ENCODE measurements at places on chromosomes 11 and 22. TPM values are rescaled to one million over a fixed set of nuclear protein-coding genes. Genes with fewer than 3 reads are reported as not detected.
A peak's percentile ranks its signal among the peaks of the same experiment; 100 is the strongest.

The MAPK8IP1 gene
- 10.8 TPM for total RNA-seq

The SLC5A1 gene
- total RNA-seq = not detected

The POGLUT3 gene
- 60.0 TPM for total RNA-seq

The MPPED2 gene
- not detected for total RNA-seq

The SCGB1D4 gene
- not detected for total RNA-seq

The TMEM191B gene
- 1.7 TPM for total RNA-seq

The ABCC8 gene
- total RNA-seq = not detected

The NFAM1 gene
- total RNA-seq = not detected

The CALCA gene
- total RNA-seq = not detected

The GRAP2 gene
- total RNA-seq = 0.24 TPM

The RNH1 gene
- total RNA-seq = 146 TPM

The TPCN2 gene
- total RNA-seq = 12.6 TPM

- peaks cover 1% of the 10 kb centered on the region for H3K36me3 ChIP-seq
- DNase-seq = no peak
- H3K27ac ChIP-seq = peak overlapping the region; percentile 43
- H3K4me3 ChIP-seq = no peak overlapping the region
- H3K27me3 ChIP-seq = no peaks in the 10 kb centered on the region
Observed at GRCh38 chr11:13135385-13136271, 126.5 kb downstream of the RASSF10 start.

DNA sequence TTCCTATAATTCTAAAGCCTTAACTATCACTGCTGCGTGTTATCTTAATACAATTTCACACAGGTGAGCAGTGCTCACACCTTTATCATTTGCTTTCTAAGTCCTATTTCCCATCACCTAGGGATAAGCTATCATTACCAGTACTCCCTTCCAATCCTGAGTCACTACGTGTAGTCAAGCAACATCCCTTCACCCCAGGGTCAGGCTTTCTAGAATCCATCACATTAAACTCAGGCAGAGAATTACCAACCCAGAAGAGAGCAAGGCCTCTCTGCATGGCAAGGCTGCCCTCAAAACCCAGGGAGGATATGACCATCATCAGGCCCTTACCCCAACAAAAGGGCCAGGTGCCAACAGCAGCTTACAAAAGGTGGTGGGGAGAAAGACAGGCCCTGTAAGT is 9.8 kb downstream of the PACSIN2 start:
- peaks cover 74% of the 10 kb centered on the region for H3K4me1 ChIP-seq
- no peaks in the 10 kb centered on the region for H3K27me3 ChIP-seq
- no peak overlapping the region for H3K4me3 ChIP-seq
- DNase-seq = no peak
- H3K36me3 ChIP-seq = no peaks in the 10 kb centered on the region
- H3K27ac ChIP-seq = no peak overlapping the region

DNA sequence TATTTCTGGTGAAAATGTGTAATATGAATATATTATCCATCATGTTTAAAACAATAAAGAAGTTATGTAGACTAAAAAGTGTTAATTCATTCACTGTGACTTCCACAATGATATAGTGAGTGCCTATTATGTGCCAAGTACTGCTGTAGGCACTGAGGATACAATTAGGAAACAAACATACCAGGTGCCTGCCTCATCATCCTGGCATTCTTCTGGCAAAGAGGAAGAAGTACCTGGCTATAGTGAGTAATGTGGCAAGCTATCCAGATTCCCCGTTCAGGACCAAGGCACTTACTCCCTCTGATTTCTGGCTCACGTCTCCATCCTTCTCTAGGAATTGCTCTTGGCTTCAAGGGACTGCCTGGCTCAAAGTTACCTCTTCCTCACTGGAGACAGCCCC is 77.5 kb upstream of the CLMP start:
- peaks cover 11% of the 10 kb centered on the region for H3K4me1 ChIP-seq
- no peak overlapping the region for H3K27ac ChIP-seq
- no peak for DNase-seq

- H3K36me3 ChIP-seq = no peaks in the 10 kb centered on the region
- peak; percentile 75 for DNase-seq
- H3K27ac ChIP-seq = peak overlapping the region; percentile 32
- H3K4me1 ChIP-seq = peaks cover 33% of the 10 kb centered on the region
- H3K4me3 ChIP-seq = no peak overlapping the region
Observed at GRCh38 chr11:1879342-1879940, 12.3 kb downstream of the PRR33 start.

DNA sequence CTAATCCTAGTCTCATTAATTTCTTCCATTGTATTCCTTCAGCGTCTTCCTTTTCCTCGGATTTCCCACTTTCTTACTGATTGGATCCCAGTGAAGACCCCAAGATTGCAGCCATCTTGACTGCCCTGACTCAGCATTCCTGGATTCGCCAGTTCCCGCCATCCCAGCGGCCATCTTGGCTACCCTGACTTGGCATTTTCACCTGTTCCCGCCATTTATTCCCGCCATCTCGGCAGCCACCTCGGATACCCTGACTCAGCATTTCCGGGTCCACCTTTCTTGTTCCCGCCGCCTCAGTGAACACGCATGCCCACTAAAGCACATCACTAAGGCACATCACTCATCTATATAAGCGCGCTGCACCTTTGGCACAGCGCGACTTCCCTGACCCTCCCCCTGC is 13.8 kb upstream of the OR56A3 start:
- DNase-seq = peak; percentile 38
- no peak overlapping the region for H3K4me3 ChIP-seq
- H3K27me3 ChIP-seq = no peaks in the 10 kb centered on the region
- H3K36me3 ChIP-seq = no peaks in the 10 kb centered on the region
- H3K4me1 ChIP-seq = no peaks in the 10 kb centered on the region

DNA sequence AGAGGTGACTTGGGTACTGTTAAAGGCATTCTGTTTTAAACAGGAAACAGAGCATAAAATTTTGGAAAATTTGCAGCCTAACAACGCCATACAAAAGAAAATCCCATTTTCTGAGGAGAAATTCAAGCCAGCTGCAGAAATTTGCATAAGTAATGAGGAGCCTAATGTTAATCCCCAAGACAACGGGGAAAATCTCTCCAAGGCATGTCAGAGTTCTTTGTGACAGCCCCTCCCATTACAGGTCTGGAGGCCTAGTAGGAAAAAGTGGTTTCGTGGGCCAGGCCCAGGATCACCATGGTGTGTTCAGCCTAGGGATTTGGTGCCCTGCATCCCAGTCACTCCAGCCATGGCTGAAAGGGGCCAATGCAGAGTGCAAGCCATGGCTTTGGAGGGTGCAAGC is 1333.1 kb upstream of the TENM4 start:
- H3K36me3 ChIP-seq = no peaks in the 10 kb centered on the region
- no peak for DNase-seq
- no peaks in the 10 kb centered on the region for H3K27me3 ChIP-seq
- no peak overlapping the region for H3K27ac ChIP-seq

- H3K4me3 ChIP-seq = no peak overlapping the region
- no peaks in the 10 kb centered on the region for H3K36me3 ChIP-seq
- no peak overlapping the region for H3K27ac ChIP-seq
- H3K27me3 ChIP-seq = peaks cover 8% of the 10 kb centered on the region
- no peaks in the 10 kb centered on the region for H3K4me1 ChIP-seq
Observed at GRCh38 chr11:25993016-25993415, 338.9 kb upstream of the ANO3 start.

GRCh38 chr11:70352100-70352499 is 46.2 kb upstream of the CTTN start:
- no peaks in the 10 kb centered on the region for H3K27me3 ChIP-seq
- no peak overlapping the region for H3K4me3 ChIP-seq
- H3K36me3 ChIP-seq = peaks cover 26% of the 10 kb centered on the region
- no peak for DNase-seq
- H3K27ac ChIP-seq = no peak overlapping the region
- no peaks in the 10 kb centered on the region for H3K4me1 ChIP-seq

DNA sequence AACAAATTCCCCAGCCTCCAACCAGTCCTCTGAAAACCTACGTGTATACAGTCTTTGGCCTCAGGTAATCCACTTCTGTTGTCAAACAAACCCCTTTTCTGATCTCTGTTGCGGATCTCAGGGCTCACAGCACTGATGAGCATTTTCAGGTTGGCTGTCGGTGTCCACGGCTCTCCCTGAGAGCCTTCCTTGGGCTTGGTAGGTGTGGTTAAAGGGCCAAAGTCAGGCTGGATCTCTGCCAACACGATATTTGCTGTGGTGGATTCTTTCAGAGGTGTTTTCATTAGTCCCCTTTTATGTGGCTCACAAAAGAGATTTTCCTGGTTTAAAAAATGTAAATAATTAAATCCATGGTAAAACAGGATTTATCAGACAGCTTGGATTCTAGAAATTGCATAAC is 2.9 kb downstream of the E2F8 start:
- H3K27ac ChIP-seq = no peak overlapping the region
- no peak overlapping the region for H3K4me3 ChIP-seq
- peaks cover 18% of the 10 kb centered on the region for H3K4me1 ChIP-seq
- no peak for DNase-seq
- H3K36me3 ChIP-seq = peaks cover 2% of the 10 kb centered on the region

DNA sequence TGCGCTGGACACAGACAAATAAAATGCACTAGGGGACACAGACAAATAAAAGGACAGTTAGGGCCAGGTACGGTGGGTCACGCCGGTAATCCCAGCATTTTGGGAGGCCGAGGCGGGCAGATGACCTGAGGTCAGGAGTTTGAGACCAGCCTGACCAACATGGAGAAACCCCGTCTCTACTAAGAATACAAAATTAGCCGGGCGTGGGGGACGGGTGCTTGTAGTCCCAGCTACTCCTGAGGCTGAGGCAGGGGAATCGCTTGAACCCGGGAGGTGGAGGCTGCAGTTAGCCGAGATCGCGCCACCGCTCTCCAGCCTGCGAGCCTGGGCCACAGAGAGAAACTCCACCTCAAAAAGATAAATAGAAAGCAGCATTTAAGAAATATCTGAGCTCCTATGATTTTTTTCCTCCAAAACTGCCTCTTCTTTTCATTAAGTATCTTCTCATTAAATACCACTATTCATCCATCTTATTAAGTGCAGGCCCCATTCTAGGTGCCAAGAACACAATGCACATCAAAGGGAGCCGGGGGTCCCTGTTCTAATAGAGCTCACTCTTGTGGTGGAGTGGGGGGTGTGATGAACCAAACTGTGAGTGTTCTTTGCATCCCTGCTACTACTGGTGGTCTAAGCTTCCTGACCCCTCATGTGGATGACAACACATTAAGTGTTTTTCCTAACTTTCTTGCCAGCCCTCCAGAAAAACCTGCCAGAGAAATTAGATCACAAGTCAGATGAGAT is 766 bp upstream of the ZNHIT2 start:
- H3K27me3 ChIP-seq = no peaks in the 10 kb centered on the region
- H3K27ac ChIP-seq = peak overlapping the region; percentile 83
- H3K4me3 ChIP-seq = no peak overlapping the region
- peaks cover 10% of the 10 kb centered on the region for H3K36me3 ChIP-seq
- peak; percentile 48 for DNase-seq

DNA sequence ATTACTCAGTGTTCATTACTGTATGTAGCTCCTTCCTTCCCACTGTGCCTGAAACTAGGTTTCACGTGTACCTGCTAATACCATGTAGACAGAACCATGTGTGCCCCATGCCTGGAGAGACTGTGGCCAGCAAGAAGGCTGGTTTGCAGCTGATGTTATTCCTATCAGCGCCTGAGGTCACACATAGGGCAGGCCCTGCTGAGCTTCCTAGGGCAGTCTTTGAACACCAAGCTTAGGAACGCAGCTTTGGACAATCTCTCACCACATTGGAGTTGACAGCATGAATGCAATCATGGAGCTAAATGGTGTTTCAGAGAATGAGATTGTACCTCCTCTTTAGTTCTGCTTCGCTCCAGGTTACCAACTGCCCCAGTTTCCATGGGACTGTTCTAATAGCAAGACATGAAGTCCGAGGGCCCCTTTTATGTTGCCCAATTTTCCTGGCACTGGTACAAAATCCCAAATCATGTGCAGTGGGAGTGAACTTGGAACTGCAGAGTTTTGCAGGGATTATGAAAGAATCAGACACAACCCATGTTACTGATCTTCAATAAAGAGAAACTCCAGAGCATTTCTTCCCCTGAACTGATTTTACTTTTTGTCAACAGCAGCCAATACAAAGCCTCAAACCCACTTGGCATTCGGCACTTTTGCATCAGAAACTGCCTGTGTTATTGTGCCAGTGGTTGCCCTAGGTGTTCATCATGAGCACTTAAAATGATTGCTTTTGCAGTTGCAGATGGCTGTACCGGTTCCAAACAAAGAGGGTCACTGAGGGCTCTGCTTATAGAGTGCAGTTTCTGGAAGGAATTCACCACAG is 154.2 kb upstream of the TTC12 start:
- H3K27ac ChIP-seq = no peak overlapping the region
- DNase-seq = no peak
- no peaks in the 10 kb centered on the region for H3K36me3 ChIP-seq

GRCh38 chr11:119149018-119149785 is at the start of gene ABCG4:
TSS of gene ABCG4 (plus strand) at chr11:119149052. CDS start at chr11:119149966, 914 bp downstream.
- H3K27me3 ChIP-seq = peaks cover 5% of the 10 kb centered on the region
- H3K4me1 ChIP-seq = peaks cover 9% of the 10 kb centered on the region
- peak; percentile 88 for DNase-seq
- H3K36me3 ChIP-seq = no peaks in the 10 kb centered on the region
- H3K4me3 ChIP-seq = peak within 1 kb of the TSS; percentile 70
- H3K27ac ChIP-seq = no peak within 1 kb of the TSS

GRCh38 chr22:18952022-18952421 is 15.9 kb upstream of the PRODH start:
- no peak overlapping the region for H3K27ac ChIP-seq
- H3K4me3 ChIP-seq = no peak overlapping the region
- DNase-seq = peak; percentile 47
- H3K27me3 ChIP-seq = peaks cover 33% of the 10 kb centered on the region
- H3K4me1 ChIP-seq = no peaks in the 10 kb centered on the region

GRCh38 chr11:71324788-71325417 is 72.5 kb upstream of the SHANK2 start:
- H3K27ac ChIP-seq = no peak overlapping the region
- DNase-seq = no peak
- peaks cover 62% of the 10 kb centered on the region for H3K27me3 ChIP-seq
- no peak overlapping the region for H3K4me3 ChIP-seq
- no peaks in the 10 kb centered on the region for H3K4me1 ChIP-seq

- peaks cover 20% of the 10 kb centered on the region for H3K36me3 ChIP-seq
- H3K27ac ChIP-seq = no peak overlapping the region
- no peak overlapping the region for H3K4me3 ChIP-seq
- H3K27me3 ChIP-seq = no peaks in the 10 kb centered on the region
- DNase-seq = peak; percentile 52
Observed at GRCh38 chr11:28139841-28140415, 31.7 kb downstream of the METTL15 start.

GRCh38 chr11:27658535-27659236 is 41.6 kb downstream of the BDNF start:
- peaks cover 3% of the 10 kb centered on the region for H3K4me1 ChIP-seq
- no peak for DNase-seq
- H3K36me3 ChIP-seq = peaks cover 10% of the 10 kb centered on the region
- H3K4me3 ChIP-seq = no peak overlapping the region

GRCh38 chr11:65549096-65549495 is 9.1 kb downstream of the LTBP3 start:
- DNase-seq = no peak
- H3K4me3 ChIP-seq = no peak overlapping the region
- H3K4me1 ChIP-seq = peaks cover 10% of the 10 kb centered on the region
- H3K36me3 ChIP-seq = peaks cover 44% of the 10 kb centered on the region

- no peaks in the 10 kb centered on the region for H3K4me1 ChIP-seq
- no peaks in the 10 kb centered on the region for H3K27me3 ChIP-seq
- H3K36me3 ChIP-seq = no peaks in the 10 kb centered on the region
- H3K4me3 ChIP-seq = no peak overlapping the region
Observed at GRCh38 chr11:30553521-30554110, 32.5 kb downstream of the MPPED2 start.

- no peak overlapping the region for H3K4me3 ChIP-seq
- peaks cover 12% of the 10 kb centered on the region for H3K27me3 ChIP-seq
- H3K27ac ChIP-seq = no peak overlapping the region
- H3K36me3 ChIP-seq = peaks cover 12% of the 10 kb centered on the region
- H3K4me1 ChIP-seq = no peaks in the 10 kb centered on the region
Observed at GRCh38 chr11:2084721-2085120, 54.5 kb downstream of the IGF2 start.
